ENCODE measurements at places on chromosomes 5 and 9.

GRCh38 chr9:96156171-96156974 is 145.6 kb downstream of the HSD17B3 start:
- no peak for DNase-seq

DNA sequence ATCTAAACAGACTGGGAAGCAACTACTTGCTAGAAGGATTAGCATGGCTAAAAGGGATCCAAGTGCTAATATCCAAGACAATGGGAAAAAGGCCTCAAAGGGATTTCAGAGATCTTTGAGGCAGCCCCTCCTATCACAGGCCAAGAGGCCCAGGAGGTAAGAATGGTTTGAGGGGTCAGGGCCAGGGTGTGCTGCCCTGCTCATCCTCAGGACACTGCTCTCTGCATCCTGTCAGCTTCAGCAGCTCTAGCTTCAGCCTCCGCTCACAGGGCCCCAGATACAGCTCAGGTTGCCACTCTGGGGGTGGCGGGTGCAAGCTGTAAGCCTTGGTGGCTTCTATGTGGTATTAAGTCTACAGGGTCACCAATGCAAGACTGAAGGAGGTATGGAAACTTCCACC is 278.7 kb downstream of the PARP8 start:
- DNase-seq: no peak

DNA sequence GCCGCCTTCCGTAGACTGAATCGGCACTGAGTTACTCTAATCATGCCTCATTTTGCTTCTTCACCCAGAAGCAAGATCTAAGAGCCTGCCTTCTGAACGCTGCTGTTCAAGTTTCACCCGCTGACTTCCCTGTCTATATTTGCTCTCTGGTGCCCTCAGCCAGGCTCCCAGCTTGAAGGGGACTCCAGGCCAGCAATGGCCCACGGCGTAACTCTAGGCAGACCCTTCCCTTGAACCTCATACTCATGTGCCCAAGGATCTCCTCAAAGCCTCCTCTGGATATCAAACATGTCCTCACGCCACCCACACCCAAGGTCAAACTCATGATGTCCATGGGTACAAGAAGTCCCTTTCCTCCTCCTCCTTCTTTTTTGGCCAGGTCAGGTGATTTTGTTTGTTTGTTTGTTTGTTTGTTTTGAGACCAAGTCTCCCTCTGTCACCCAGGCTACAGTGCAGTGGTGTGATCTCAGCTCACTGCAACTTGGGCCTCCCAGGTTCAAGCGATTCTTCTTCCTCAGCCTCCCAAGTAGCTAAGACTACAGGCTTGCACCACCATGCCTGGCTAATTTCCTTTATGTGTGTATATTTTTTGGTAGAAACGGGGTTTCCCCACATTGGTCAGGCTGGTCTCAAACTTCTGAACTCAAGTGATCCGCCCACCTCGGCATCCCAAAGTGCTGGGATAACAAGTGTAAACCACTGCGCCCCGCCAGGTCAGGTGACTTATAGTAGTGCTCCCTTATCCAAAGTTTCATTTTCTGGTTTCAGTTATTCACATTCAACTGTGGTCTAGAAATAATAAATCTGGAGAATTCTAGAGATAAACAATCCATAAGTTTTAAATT is 239.0 kb downstream of the SYK start:
- no peak for DNase-seq

DNA sequence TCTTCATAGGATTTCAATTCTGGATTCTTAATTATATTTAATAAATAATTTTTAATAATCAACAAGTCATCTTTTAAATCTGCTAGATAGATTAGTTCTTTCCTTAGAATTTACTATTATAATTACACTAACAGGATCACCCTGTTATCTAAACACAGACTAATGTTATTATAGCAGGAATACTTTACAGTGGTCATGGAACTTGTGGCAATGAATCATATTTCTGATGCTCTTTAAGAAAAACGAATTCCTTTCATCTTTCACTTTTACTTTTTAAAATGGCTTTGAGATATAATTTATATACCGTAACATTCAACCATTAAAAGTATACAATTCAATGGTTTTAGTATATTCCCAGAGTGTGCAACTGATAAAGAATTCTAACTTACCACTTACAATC is 29.7 kb upstream of the CDK5RAP2 start:
- DNase-seq: no peak

DNA sequence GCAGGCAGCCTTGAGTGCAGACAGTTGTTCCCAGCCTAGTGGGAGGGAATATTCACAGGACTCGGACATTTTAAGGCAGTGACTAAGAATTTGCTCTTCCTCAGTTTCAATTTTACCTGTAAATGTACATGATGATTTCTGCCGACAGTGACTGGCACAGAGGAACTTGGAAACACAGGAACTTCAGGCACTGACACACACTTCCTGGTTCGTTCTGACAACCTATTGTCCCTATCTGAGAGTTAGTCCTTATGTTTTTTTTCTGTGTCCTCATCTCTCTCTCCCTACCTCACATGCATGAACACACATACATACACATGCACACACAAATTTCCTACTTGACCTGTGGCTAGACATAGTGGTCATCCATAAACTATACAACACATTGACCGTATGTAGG is 89.4 kb upstream of the CD180 start:
- no peak for DNase-seq

- no peak for DNase-seq
Measured at GRCh38 chr5:134997015-134997414, 29.3 kb downstream of the CATSPER3 start.

DNA sequence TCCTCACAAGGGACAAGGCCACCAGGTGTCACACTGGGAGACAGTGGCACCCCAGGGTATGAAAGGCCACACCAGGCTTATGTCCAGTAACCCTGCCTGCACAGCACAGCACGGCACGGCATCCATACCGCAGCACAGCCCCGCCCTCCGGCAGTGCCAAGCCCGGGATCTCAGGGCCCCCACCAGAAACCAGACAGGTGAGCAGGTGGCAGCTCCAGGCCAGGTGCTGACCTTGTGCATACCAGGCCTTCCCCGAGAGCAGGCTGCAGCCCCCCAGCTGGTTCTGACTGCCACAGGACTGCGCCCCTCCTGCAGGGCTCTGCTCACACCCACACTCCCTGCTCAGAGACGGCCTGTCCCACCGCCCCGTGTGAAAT is 56.5 kb downstream of the ADAMTS2 start:
- no peak for DNase-seq

- no peak for DNase-seq
Measured at GRCh38 chr5:72837524-72838096, 21.1 kb downstream of the TNPO1 start.

GRCh38 chr5:147098233-147098790 is 136.5 kb upstream of the STK32A start:
- no peak for DNase-seq

DNA sequence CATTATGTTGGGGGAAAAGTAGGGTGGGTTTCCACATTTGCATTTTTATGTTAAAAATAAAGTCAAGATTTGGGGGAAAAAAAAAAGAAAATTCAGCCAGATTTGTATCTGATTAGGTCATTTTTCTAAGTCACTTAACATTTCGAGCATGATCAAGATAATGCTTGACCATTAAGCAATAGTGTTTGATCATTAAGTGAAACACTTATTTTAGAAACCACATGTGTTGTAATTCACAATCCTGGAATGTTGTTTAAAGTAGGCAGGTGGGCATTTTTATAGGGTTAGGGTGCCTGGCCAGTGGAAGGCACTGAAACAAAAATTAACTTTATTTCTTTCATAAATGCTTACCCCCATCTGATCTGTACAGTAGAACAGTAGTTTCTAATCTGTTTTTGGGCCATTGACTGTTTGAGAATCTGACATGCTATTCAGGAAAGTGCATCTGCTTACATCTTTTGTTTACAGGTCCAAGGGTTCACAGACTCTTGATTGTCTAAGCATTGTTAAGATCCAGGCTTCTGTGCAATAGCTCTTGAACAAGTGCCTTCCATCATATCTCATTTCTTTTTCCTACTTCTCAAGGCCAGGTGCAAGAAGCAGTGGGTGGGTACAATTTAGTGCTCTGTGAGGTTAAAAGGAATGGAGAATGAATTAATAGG is 9.1 kb downstream of the ZCCHC9 start:
- no peak for DNase-seq

- no peak for DNase-seq
Measured at GRCh38 chr9:14238079-14238478, 75.9 kb downstream of the NFIB start.

DNA sequence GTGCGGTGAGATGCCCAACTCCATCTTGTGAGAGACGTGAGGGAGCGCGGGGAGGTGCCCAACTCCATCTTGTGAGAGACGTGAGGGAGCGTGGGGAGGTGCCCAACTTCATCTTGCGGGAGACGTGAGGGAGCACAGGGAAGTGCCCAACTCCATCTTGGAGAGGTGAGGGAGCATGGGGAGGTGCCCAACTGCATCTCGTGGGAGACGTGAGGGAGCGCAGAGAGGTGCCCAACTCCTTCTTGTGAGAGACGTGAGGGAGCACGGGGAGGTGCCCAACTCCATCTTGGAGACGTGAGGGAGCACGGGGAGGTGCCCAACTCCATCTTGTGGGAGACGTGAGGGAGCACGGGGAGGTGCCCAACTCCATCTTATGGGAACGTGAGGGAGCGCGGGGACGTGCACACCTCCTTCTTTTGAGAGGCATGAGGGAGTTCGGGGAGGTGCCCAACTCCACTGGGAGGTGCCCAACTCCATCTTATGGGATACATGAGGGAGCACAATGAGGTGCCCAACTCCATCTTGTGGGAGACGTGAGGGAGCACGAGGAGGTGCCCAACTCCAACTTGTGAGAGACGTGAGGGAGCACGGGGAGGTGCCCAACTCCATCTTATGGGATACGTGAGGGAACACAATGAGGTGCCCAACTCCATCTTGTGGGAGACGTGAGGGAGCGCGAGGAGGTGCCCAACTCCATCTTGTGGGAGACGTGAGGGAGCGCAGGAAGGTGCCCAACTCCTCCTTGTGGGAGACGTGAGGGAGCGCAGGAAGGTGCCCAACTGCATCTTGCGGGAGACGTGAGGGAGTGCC is 235.4 kb downstream of the CACNA1B start:
- no peak for DNase-seq

GRCh38 chr9:92135576-92135975 is 20.4 kb upstream of the SPTLC1 start:
- DNase-seq: no peak

GRCh38 chr5:148924817-148925216 is 98.4 kb downstream of the ADRB2 start:
- no peak for DNase-seq

- no peak for DNase-seq
Measured at GRCh38 chr5:115811406-115811805, 5.1 kb downstream of the CDO1 start.

DNA sequence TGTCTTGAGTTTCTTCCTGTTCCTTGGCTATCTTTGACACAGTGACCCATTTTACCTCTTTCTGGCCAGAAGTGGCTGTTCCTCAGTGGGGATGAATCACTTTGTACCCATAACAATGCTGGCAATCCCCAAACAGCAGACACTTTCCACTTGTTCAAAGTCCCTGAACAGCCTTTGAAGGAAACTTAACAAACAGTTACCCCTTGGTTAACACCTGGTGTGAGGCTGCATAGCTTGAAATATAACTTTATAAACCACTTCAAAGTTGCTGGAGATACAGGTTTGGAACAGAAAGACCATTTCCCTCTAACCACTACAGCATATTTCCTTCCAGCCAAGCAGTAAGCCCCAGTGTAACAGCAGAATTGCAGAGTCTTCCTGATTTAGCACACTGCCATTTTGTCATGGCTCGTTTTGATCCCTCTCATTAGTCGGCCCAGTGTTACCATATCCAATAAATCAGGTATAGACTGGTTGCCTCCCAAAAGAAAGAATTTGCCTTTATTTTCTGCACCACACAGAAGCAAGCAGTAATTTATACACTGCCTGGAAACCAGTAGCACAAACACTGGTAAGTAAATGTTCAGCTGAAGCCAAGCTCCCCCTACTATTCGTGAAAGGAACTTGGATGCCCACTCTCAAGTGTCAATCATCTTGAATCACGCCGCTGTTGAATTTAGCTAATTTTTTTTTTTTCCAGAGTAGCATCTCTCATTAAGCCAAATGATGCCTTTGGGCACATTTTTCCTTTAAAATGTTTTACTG is 225.9 kb downstream of the PIK3R1 start:
- no peak for DNase-seq

DNA sequence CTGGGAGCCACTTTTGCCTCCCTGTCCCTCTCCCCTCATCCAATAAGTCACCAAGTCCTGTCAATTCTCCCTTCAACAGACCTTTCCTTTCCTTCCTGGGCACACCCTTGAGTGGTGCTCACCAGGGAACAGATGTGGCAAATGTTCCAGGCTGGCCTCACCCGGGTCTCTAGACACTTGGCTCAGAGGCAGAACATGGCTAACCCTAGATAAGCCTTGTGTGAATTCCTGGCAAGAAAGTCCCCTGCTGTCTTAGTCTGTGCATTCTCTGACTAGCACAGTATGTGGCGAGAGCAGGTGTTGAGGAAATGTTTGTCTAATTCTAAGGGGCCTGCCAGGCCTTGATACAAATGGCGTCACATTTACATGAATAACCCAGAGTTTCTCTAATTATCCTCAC is 41.2 kb upstream of the PTGS1 start:
- DNase-seq: no peak
